ENCODE measurements at places on chromosomes 6 and 20.

DNA sequence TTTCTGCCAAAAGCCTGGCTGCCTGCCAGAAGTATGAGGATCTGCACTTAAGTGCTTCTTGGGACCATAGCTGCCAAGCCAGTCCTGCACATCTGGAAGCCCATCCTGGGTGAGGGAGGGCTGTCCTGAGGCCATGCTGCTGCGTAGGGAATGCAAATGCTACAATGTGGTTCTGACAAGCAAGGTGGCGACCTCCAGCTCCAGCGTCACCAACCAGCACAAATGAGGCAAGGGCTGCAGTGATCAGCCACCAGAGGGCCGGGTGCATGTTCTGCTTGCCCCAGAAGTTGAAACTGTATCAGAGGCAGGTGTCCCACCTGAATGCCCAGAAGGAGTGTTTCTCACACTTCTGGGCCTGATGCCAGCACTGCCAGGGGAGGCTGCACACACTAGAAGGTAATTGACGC, 99.1 kb upstream of the KCNQ5 start:
- DNase-seq = no peak

- DNase-seq = peak; percentile 35
Observed at GRCh38 chr20:49276161-49276960, 1.5 kb downstream of the ZNFX1 start.

DNA sequence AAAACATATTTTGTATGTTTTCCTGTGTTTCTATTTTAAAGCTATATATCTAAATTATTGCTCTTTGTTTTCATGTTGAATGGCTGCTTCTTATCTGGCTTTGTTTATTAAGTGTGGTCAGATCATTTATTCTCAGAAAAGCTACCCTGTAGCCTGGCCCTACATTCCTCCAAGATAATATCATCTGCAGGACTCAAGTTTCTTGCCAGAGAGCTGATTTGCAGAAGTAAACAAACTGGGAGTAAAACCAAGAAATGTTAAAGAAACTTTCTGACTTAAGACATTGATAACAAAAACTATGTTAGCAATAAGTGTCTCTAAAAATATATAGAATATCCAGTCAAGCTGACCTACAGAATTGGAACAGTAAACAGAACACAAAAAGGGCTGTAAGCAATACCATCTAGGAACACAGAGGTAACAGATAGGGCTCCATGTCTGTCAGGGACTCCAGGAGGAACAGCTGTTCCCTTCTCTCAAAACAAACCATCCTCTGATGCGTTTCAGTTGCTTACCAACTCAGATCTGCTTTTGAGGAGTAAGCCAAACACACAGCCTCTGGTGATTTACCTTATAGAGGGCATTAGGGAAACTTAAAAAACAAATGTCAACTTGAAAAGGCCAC, 17.5 kb upstream of the CEP85L start:
- no peak for DNase-seq

GRCh38 chr20:33474097-33474873, 15.6 kb upstream of the CBFA2T2 start:
- no peak for DNase-seq

DNA sequence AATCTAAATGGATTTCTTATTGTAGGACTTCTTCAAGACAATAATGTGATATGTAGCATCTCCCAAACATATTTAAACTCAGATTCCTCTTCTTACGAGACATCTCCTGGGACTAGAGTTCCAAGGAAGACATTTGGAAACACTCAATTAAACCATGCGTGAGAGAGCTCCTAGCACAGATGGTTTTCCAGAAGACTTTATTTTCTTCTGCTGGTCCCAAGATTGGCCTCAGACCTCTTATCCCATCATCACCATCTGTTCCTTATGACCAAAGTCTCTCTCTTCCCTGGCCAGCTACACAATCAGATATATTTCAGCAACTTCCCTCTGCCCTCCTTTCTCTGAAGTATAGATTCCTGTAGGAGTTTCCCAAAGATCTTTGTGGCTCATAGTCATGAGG, 93.2 kb upstream of the JARID2 start:
- DNase-seq = no peak

Measured in SIG-M5 (cell line).